Midbrain (tissue), 1 donor: ENCODE measurements at places on chromosomes 11 and 22.

DNA sequence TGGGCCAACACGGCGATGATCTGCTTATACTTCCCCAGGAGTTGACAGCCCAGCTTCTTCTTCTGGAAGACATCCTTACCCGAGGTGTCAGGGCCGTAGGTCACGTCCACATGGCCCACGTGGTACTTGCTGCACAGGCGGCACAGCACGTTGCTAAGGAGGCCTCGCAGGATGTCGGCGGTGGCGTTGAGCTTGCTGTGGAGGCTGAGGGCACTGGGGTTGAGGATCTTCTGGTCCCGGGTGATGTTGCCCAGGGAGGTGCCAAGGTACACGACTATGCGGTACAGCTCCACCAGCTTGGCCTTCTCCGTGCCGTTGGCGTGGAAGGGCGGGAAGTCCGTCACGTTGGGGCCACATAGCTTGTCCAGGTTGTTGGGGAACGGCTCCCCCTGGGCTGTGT is 2.9 kb downstream of the LIF start:
- no peak for DNase-seq

- no peak for DNase-seq
Measured at GRCh38 chr11:10002221-10002620, 291.8 kb downstream of the SBF2 start.

GRCh38 chr11:112570333-112570732 is 309.7 kb upstream of the PLET1 start:
- no peak for DNase-seq

DNA sequence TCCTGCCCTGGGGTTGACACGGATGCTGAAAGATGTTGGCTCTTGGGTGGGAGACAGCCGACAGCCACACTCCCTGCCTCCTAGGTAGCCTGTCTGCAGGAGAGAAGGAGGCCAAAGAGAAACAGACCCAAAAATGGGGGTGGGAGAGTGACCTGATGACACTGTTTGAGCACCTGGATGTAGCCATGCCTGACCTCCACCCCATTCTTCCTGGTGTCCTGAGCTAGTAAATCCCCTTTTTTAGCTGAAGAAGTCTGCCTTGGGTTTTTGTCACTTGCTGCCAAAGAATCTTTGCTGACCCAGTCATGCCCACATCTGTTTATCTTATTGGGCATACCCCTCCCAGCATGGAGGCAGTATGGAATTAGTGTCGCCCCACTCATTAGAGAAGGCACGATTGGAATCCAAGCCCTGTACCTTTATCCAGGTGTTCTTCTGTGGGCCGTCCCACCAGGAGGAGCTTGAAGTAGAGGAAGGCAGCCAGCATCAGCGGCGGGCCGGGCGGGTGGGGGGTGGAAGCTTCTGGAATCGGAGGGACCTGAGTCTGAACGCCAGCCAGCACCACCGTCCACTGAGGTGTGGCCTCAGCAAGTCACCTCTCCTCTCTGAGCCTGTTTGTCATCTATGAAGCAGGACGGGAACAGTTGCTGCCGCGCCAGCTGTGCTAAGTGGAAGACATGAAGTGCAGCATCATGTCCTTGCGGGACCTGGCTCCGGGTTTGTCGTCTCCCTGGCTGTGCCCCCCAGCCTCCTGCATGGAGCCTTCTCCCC is 37.8 kb downstream of the IGHMBP2 start:
- no peak for DNase-seq

DNA sequence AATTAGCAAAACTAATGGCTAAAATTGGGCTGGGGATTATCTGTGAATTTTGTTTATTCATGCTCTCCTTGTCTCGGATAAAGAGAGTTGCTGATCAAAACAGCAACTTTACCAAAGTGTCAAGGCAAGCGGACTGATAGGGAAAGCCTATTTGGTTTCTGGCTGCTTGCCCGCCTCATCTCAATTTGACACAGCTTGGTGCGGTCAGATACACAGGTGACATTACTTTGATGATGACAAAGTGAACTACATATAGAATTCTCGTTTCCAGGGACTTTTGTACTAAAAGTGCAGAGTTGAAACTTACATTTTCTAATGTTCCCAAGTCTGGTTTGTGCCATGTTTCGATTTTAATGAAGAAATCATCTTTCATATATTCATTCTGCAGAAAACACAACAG is 22.8 kb downstream of the PITPNB start:
- DNase-seq, result no peak

GRCh38 chr22:22662095-22662494 is 17.7 kb downstream of the GGTLC2 start:
- DNase-seq, result no peak

GRCh38 chr11:105582497-105582896 is 27.4 kb upstream of the GRIA4 start:
- no peak for DNase-seq

DNA sequence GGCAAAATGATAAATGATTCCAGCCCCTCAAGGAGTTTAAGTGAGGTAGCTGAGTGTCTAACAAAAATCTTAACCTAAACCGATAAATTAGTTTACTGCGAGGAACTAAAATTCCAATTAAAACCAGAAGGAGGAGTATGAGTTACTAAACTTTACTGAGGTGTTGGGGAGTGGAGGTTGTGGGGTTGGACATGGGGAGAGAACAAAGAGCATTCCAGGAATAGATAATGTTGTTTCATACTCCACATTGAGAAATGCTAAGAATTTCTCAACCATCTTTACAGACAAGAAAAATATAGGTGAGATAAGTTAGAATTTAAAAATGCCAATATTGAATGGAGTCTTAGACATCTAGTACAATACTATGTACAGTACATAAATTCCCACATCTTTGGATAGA is 488.6 kb downstream of the METTL15 start:
- DNase-seq, result no peak

- no peak for DNase-seq
Measured at GRCh38 chr11:67510023-67510345, 2.0 kb upstream of the CDK2AP2 start.
